ENCODE measurements at places on chromosomes 7 and 10.

GRCh38 chr10:7436490-7437100 lies 25.8 kb upstream of the SFMBT2 start:
- DNase-seq = no peak

- no peak for DNase-seq
These were observed 283.5 kb downstream of the ARHGAP12 start for GRCh38 chr10:31644931-31645633.

DNA sequence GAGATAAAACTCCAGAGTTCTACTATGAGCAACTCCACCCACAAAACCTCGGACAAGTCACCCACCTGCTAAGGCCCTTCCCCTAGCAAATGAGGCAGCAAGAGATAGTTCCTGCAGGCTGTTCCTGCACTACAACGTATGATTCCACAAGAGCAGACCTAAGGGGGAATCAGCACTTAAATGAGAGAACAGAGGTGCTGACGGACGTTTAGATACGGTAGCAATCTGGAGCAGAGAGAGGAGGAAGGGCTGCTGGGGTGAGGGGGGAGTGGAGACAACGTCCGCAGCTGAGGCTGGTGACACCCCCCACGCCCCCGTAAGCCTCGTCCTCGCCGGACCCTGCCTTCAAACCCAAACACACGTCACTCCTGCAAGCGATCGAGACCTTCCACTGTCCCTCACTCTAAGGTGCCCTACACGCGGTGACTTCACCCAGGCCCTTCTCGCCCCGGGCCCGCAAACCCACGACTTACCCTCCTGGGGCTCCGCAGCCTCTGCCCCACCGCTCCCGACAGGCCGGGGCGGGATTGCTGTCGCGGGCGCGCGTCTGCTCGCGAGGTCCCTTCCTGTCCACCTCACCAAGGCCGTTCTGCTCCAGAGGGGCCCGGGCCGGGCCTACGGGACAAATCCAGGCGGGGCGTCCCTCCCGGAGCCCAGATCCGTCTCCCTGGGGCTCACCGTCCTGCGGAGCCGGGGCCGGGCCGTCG lies 635 bp downstream of the ZNF12 start:
- peak; percentile 63 for DNase-seq

- DNase-seq = no peak
These were observed 104.0 kb downstream of the DIP2C start for GRCh38 chr10:585502-585901.

DNA sequence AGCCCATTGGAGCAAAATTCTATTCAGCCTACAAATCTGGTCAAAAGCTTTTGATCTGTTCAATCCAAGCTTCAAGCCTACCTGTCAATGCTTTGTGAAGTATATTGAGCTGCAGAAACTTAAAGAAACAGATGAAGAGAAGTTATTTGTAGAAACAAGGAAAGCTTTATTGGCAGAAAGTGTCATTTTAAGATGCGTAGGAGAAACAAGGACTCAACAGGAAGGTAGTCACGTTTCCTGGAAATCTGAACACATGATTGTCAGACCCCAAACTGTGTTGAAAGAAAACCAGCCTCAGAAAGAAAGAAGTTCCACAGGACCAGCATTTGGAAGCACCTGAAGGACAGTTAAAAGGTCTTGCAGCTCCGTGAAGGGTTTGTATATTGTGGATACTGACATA lies 34.8 kb upstream of the PURB start:
- DNase-seq = no peak

DNA sequence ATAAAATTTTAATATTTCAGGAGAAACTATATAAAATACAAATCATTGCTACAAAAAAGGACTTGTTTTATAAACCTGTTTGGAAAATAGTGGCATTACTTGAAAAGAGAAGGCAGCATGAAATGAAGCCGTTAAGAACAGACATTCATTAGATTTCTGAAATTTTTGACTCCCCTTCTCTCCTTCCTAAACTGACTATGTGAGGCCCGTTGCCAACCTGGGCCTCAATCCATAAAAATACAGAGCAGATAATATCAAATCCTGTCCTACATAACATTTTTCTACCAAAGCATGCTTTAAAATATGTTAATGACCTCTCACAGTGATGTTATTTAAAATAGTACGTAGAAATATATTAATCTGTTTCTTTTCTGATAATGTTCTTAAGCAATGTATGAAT lies 34.5 kb upstream of the ING3 start:
- no peak for DNase-seq

GRCh38 chr10:18713077-18713476 lies 53.8 kb downstream of the ARL5B start:
- DNase-seq = no peak

DNA sequence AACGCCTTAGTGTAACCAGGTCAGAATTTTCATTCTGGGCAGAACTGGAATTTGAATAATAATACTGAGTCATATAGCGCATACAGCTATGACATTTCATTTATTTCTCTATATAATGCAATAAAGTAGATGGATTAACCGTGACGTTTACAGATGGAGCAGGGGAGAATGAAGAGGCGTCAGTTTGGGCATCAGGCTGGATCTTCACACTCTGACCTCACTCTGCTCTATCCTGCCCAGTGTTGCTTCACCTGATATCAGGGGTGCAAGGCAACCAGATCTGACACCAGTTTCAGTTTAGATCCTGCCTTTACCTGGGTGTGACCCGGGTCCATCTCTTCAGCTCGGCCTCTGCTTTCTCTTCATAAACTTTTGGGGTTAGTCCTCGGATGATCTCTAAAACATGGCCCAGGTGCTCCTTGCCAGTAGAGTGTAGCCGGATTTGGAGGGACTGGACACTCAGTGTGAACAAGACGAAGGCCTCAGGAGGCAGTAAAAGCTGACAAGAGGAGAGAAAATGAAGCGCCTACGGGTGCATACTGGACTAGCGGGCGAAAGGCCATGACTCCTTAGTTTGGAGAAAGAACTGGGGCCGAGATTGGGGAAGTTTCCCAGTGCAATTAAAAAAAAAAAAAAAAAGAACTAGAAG lies 1.4 kb upstream of the ZYX start:
- DNase-seq = no peak

DNA sequence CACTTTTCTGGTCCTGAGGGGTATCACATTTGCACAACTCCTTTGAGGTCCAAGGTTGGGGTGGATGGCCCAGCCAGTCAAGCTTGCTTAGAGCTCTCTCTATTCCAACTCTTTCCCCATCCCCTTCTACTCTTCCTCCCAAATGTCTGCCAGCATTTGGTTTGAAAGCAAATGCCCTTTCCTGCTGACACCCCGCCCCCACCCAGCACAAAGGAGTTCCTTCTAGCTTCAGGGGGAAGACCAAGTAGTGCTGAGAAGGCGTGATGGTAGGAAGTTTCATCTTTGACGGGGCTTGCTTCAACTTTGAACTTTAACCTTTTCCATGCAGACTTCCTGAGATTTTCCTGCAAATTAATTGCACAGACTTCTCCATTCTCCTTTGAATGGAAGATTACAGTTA lies 137.5 kb upstream of the TCF7L2 start:
- peak; percentile 13 for DNase-seq

DNA sequence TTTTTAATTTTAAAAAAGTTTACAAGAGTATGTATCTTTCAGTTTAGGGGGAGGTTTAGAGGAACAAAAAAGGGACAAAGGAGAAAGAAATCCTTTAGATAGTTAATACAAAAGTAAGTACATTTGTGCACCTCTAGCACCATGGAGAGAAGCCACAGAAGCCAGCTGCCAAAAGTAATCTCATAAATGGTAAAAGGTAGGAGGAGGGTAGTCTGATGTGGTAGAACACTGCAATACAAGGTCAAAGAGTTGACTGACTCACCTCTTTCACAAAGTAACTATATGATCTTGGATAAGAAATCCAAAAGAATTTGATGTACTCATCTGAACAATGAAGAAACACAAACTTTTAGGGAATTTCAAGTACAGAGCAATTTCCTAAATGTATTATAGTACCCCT lies 68.1 kb downstream of the CNOT4 start:
- no peak for DNase-seq

- no peak for DNase-seq
These were observed 101.5 kb downstream of the ORC5 start for GRCh38 chr7:104106108-104106905.

DNA sequence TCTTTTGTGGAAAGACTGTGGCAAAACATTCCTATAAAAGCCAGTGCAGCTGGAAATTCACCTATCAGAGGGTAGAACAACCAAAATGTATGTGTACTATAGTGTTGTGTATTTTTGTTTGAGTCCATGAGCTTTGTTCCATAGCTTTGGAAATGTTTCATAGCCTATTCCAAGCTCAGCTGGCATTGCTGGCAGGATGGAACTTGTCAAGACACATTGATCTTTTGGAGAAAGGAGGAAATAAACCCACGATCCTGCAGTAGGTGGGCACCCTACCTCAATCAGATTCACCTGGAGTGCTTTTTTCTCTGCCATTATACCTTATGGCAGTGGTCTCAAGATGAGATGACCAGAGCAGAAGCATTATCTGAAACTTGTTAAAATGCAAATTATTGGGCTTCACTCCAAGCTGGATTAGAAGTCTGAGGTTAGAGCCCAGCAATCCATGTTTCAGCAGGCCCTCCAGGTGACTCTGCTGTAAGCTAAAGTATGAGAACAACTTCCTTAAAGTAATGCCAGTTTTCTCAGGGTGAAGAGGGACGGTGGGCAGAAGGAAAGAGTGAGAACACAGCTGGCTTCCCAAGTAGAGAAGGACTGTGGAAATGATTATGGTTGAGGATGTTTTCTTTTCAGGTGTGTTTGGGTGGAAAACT lies 30.3 kb upstream of the CDK1 start:
- no peak for DNase-seq

DNA sequence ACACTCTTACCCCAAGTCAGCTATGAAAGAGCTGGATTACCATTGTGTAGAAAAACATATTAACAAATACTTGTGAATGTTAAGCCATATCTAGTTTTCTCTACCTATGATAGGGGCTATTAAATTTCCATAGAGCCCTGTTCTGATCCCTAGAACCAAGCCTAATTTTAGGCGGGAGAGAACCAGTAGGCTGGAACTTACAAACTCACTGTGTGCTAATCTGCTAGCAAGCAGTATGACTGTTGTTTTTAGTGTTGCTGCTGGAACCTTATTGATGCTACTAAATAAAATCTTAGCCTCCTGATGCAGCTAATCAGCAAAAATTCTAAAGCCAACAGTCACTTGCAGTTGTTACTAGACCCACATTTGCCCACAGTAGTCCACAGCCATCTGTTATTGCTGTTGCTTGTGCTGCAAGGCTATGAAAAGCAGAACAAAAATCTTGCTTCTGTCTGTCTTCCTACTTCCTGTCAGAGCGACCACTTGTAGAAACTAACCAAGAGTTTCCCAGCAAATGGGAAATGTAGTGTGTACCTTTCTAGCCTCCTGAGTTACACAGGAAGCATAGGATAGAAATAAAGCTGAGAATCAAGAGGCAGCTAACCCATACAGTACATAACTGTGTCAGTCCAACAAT lies 368.4 kb downstream of the ARL4A start:
- no peak for DNase-seq

- no peak for DNase-seq
These were observed 184.1 kb downstream of the ZNF33B start for GRCh38 chr10:42454313-42454712.

DNA sequence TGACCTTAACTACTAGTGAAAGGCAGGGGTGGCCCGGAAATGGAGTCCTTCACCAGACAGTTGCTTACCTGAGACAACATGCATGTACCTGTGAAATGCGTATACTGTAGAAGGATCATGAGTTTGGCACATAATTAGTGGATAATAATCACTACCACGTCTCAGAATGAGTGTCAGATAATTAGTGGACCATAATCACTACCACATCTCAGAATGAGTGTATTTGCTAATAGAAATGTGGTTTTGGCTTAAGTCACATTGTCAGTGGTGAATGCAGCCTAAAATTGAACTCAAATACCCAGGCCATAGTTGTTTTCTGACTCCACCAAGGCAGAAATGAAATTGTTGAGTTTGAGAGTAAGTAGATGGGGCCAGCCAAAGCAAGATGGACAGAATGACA lies 468.3 kb upstream of the GALNT17 start:
- DNase-seq = no peak

- no peak for DNase-seq
These were observed 11.0 kb downstream of the CUX1 start for GRCh38 chr7:101828301-101829020.

DNA sequence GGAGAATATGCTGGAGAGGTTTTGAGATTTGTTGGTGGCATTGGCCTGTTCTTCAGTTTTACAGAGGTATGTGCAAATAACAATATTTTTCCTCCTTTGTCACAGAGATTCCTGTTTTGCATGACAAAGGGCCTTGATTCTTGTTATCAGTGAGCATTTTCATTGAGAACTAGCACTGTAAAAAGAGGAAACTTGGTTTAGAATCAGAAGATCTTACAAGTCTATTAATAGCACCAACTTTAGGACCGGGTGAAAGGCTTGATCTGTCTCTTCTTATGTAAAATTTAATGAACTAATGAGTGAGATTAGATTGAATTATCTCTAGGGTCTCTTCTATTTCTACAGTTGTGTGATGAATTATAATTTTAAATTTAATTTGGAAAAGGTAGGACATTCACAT lies 25.5 kb downstream of the TSPAN13 start:
- no peak for DNase-seq

GRCh38 chr7:28686418-28686800 lies 271.7 kb downstream of the TRIL start:
- DNase-seq = no peak

- DNase-seq = no peak
These were observed 127.6 kb downstream of the TNS3 start for GRCh38 chr7:47454069-47454973.

DNA sequence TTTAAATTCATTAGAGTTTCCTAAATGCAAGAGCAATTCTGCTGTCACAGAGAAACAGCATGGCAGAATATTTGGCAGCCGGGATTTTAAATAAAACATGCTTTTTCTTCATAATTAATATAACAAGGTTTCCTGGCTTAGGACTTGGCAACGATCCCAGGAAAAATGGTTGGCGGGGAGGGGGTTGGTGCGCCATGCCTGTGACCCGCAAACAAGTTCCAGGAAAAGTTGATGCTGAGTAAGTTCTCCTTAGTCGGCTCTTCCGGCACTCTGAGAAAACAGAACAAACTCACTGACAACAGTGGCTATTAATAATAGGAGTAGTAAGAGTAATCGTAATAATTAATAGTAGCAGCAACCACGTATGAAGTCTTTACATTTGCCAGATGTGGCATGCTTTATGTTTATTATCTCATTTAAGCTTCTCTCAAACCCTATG lies 4.6 kb downstream of the HABP2 start:
- no peak for DNase-seq

DNA sequence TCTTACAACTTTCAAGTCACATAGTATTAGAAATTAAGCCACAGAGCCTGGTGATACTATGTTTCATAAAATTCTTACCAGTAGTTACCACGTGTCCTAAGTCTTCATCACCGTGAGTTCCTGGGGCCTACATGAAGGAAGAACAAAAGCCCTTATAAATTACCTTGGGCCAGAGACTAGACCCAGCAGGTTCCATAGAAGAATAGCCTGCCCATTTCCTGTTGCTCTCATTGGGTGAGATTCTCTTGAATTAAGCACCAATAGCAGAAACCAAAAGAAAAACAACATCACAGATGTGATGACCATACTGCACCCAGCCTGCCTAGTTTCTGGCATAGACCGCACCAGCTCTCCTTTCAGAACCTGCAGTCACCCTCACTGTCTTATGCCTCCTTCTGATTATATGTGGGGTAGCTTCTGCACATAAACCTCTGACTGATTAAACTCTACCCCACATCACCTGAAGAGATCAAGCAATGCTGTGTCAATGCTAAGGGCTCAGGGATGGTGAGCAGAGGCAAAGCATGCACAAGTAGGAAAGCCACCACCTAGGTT lies 18.0 kb upstream of the SEM1 start:
- DNase-seq = no peak

- peak; percentile 82 for DNase-seq
These were observed 280.9 kb upstream of the LYZL1 start for GRCh38 chr10:29007748-29008610.

All from sciatic nerve (tissue), 2 donors.